CD4-positive, alpha-beta T cell treated with Interleukin-15 for 1 hour (primary cell): ENCODE measurements at places on chromosomes 4 and X.

DNA sequence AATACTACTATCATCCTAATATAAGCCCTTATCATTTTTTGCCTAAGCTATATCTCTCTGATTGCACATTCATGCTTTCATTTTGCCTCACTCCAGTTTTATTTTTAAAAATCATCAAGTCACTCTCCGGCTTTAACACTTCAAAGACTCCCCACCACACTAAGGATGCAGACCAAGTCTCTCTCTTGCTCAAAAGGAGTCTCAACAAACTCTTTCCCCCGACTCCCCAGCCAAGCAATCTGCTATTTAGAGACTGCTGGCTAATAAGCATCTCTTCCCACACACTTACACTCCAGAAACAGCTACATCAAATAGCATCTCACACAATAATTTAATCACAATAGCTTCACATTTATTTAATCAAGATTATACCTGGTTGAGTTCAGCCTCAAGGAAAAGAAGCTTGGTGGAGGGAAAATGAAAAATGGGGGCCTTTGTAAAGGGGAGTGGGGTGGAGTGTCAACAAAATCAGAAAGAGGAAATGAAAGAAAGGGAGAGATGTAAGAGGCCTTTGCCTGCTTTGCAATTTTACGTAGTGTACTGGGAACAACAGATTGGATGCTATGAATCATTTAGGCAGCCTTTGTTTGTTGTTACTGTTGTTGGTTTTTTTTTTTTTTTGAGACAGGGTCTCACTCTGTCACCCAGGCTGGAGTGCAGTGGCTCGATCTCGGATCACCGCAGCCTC is 104.1 kb upstream of the MCF2 start:
- no peak for DNase-seq

GRCh38 chr4:109703664-109704361 is 568 bp upstream of the CASP6 start:
- DNase-seq, result no peak

- DNase-seq, result no peak
Measured at GRCh38 chrX:134002921-134003615, 17.7 kb upstream of the GPC3 start.

GRCh38 chr4:78496021-78496643 is 55.4 kb upstream of the ANXA3 start:
- no peak for DNase-seq

- no peak for DNase-seq
Measured at GRCh38 chrX:24175276-24175675, 25.7 kb downstream of the ZFX start.

DNA sequence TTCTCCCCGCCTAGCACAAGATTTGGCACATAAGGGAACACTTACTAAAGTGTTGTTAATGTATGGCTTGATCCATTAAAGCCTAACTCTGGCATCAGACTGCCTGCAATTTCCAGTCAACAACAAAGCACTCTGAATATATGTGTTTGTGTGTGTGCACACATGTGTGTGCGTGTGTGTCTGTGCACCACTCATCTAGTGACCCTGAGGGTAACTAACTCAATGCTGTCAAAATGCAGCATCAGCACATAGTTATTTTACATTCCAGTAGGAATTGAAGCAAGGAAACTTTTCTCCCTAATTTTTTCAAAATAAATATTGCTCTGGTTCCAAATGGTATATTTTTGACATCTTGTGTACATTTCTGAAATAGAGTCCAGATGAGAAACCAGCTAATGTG is 94.4 kb downstream of the SHROOM4 start:
- no peak for DNase-seq

DNA sequence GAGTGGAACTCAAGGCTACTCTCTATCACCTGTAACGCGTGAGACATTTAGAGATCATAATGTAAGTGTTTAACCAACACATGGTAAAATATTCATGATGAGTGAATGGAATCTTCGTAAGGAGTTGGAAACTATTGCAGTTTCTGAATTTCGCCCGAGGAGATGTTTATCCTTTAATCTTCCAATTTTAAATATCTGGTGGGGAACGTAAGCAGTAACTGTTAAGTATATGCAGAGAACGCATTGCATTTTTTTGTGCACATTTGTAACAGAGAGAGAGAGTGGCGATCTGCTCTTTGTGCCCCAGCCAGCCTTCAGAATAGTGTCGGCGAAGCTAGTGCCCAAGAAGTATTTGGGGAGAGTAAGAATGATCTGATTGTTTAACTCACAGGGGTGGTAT is 9.8 kb downstream of the PGM2 start:
- no peak for DNase-seq

- no peak for DNase-seq
Measured at GRCh38 chrX:54964766-54965497, 29.1 kb downstream of the PFKFB1 start.

DNA sequence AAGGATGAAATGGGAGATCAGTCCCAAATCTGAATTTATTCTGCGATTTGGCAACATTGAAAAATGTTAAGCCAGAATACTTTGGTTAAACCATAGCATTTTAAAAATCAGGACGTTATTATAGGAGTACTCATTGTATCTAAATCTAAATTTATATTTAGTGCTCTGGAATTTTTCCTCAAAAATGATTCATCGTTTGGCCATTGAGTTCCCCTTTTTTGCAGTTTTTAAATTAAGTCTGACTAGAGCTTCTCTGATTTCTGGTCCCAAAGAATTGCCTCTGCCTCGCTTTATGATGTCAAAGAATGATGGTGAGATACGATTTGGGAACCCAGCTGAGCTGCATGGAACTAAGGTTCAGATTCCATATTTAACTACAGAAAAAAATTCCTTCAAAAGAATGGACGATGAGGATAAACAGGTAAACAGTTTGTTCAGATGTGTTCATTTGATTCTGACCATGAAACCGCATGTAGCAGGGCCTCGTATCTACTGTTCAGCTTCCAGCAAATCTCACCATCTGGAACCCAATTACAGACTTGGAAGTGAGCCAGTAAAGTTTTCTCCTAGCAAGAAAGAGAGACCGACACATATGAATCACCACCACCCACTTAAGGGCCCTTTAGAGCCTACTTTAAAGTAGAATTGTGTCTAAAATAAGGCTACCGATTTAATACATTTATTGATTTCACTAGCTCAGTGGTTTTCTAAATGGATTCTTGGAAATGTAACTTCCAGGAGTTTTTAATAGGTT is 75.6 kb downstream of the REPS2 start:
- no peak for DNase-seq
